A549 treated with CpdA at 1 μM for 4 hours (cell line): ENCODE measurements at places on chromosomes 4 and X. TPM values are rescaled to one million over a fixed set of nuclear protein-coding genes. Genes with fewer than 3 reads are reported as not detected.

AFF2 gene
- total RNA-seq: not detected in 5 replicates

SAGE1 gene
- 0.02 to 0.07 TPM (median 0.05 TPM) in 3 of 5 replicates, not detected in the others for total RNA-seq

GAGE12C gene
- not detected in 5 replicates for total RNA-seq

NOCT gene
- 10.0 to 14.1 TPM (median 13.5 TPM) in 5 replicates for total RNA-seq

SOX3 gene
- not detected in 5 replicates for total RNA-seq

CHRDL1 gene
- total RNA-seq: not detected in 5 replicates

SSX3 gene
- not detected in 5 replicates for total RNA-seq

ASB11 gene
- 0.03 TPM in 1 of 5 replicates, not detected in the others for total RNA-seq

HTATSF1 gene
- 48.3 to 76.0 TPM (median 57.4 TPM) in 5 replicates for total RNA-seq

GLOD5 gene
- not detected in 5 replicates for total RNA-seq

CTSO gene
- 0.79 to 1.5 TPM (median 1.0 TPM) in 5 replicates for total RNA-seq

SLITRK2 gene
- 0.01 TPM in 1 of 5 replicates, not detected in the others for total RNA-seq

MAP7D2 gene
- total RNA-seq: 5.0 to 6.6 TPM (median 5.6 TPM) in 5 replicates
